ENCODE measurements at places on chromosomes 5 and 9.

DNA sequence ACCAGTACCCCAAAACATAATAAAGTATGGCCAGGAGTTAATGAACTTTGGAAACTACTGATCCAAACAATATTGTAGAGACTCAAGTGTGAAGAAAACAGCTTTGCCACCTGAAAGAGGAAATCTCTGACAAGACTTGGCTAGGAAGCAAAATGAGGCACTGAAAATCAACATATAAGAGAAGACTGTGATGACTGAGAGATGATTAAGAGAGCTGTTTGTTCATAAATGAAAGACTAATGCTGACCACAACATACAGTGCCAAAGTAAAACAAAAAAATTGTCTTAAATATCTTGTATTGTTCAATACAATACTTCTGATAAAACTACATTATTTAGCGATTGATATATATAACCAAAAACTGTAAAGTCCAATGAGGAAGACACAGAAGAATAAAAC, 7.2 kb downstream of the RC3H2 start:
- DNase-seq, result no peak

- no peak for DNase-seq
These were observed 25.3 kb downstream of the RAPGEF6 start for GRCh38 chr5:131609774-131610173.

DNA sequence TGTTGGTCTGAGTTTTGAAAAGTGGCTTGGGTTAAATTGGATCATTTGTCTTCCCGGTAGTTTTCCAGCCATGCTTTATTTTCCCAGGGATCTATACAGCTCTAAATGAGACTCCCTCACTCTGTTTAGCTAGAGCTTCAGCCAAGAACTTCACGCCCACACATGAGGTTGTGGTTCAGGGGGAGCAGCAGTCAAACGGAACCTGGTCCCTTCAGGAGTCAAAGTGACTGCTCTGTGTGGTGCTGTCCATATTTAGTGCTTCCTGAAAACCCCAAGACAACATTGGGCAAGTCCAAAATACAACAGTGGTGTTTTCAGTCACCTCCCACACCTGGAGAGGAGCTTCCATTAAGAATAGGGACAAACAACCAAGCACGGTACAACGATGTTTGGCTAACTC, 90.5 kb downstream of the ANKH start:
- no peak for DNase-seq

GRCh38 chr5:54862036-54862435, 123.4 kb downstream of the ESM1 start:
- no peak for DNase-seq

DNA sequence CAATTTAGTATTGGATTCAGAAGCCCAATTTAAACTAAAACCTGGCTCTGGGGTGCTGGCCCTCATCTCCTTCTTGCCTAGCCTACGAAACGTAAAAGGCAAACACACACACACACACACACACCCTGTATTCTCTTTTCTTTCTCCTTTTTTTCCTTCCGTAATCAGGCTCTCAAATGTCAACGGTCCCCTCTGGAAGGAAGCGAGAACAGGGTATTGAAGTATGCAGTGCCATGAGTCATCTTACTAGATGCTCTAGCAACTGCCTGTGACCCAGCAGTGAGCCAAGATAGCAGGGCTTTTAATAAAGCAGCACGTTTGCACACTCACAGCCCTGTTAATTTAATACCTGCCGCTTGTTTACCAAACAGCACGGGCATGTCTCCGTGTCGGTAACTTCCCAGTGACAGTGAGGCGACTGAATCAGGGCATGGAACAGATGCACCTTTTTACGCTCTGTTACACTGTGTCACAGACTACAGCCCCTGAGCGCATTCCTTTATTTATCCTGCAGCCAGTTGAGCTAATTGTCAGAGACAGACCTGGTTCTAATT, 243.8 kb downstream of the BNC2 start:
- DNase-seq, result no peak

- DNase-seq, result no peak
These were observed at the start of gene HRCT1 for GRCh38 chr9:35905912-35906679. Gene HRCT1 (plus strand): TSS chr9:35906202. CDS start chr9:35906288, 86 bp downstream.

DNA sequence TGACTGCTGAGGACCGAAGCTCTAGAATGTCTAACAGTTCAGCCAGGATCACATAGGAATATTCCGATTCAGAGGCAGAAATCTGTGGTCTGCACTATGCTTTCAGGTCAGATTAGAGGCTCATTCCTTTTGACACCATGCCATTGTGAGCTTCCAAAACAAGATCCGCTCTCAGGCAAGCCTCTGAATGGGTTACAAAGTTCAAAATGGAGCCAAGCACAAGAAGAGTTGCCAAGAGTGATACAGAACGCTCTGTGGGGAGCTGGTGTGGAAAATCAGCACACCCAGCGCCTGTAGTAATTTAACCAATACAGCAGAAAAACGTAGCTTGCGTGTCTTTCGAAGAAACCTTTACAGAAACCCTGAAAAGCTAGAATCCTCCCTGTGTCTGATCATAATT, 33.3 kb upstream of the FAT2 start:
- DNase-seq, result no peak

DNA sequence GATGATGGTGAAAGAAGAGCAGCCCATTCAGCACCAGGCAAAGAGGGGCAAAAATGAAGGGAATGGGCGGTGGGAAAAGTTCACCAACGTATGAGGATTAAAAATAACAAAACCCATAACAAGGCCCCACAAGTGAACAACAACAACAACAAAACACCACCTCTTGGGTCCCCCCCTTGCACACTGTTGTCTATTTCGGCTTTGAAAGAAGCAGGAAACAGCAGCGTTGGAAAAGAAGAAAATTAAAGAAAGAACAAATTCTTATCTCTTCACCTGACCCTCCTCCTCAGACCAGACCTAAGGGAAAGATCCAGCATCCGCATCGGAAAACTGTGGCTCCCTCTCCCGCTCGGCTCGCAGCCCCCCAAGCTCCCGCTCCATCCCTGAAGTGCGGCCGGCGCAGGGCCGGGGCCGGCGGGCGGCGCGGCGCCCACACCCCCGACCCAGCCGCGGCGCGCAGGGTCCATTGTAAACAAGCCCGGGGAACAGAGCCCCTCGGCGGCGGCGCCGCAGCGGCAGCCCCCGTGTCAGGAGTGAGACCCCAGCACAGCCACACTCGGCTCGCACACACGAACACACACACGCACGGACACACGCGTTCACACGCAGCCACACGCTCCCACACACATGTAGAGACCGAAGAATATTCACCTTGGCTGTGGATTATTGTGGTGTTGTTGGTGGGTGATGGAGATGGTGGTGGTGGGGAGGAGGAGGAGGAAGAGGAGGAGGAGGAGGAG, 535 bp downstream of the RFX3 start:
- no peak for DNase-seq

GRCh38 chr5:166369807-166370206, 1921.6 kb upstream of the WWC1 start:
- no peak for DNase-seq

- DNase-seq, result no peak
These were observed 106.5 kb upstream of the LPAR1 start for GRCh38 chr9:111144741-111145140.

- no peak for DNase-seq
These were observed 55.6 kb downstream of the PIK3R1 start for GRCh38 chr5:68271124-68271523.

Measured in anterior cingulate cortex (tissue), 58 donors.